Right renal pelvis (tissue), 4 donors: ENCODE measurements at places on chromosomes 16 and 17.

DNA sequence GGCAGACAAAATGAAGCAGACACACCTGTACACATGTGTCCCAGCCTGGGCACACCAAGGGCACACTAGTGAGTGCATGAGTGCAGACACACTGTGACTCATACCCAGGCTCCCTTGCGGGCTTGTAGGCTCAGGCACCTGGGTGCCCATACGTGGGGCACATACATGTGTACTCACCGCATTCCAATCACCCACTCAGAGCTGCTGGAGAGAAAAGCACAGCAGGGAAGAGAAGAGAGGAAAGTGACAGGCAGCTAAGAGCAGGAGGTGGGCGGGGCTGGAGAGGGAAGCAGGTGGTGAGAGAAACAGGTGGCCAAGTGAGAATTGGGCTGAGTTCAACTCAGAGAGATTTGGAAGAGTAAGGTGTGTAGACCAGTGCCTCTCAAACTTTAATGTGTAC is 54.0 kb downstream of the TMEM132E start:
- no peak for DNase-seq

- no peak for DNase-seq
Observed at GRCh38 chr16:55255733-55256282, 68.2 kb upstream of the IRX6 start.

DNA sequence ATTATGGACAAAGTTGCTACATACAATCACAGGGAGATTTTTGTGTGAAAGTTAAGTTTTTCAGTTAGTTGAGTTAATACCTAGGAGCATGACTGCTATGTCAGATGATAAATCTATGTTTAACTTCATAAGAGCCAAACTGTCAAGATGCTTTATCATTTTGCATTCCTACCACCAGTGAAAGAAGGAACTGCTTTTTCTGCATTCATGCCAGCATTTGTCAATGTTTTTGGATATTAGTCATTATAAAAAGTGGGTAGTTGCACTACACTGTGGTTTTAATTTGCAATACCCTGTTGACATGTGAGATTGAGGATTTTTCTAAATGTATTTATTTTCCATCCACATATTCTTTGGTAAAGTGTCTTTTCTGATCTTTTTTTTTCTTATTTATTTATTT is 434.0 kb upstream of the MON1B start:
- DNase-seq, result no peak

DNA sequence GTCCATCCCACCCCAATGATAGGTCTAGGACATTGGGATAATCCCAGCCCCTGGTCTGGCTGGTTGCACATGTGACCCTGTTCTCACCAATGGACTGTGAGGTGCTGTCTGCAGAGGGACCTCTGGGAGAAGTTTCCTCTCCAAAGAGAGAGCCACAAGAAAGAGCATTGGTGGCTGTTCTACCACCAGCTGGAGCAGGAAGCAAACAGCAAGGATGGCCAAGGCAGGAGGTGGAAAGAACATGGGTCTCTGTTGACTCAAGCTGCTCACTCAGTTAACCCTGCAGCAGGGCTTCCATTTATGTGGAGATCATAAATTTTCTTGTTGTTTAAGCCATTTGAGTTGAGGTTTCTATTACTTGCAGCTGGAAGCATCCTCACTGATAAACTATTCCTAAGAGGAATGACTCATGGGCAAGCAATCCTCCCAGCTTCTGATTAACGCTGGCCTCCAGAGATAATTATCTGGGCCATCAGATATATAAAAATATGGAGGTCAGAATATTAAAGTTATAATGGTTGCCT is 52.6 kb downstream of the CYB5B start:
- no peak for DNase-seq

GRCh38 chr16:47463771-47464624 is 2.9 kb downstream of the PHKB start:
- no peak for DNase-seq

- DNase-seq, result peak; percentile 53
Observed at GRCh38 chr17:80795754-80796153, 195.9 kb upstream of the CHMP6 start.

GRCh38 chr17:72167593-72167992 is 46.8 kb downstream of the SOX9 start:
- no peak for DNase-seq

DNA sequence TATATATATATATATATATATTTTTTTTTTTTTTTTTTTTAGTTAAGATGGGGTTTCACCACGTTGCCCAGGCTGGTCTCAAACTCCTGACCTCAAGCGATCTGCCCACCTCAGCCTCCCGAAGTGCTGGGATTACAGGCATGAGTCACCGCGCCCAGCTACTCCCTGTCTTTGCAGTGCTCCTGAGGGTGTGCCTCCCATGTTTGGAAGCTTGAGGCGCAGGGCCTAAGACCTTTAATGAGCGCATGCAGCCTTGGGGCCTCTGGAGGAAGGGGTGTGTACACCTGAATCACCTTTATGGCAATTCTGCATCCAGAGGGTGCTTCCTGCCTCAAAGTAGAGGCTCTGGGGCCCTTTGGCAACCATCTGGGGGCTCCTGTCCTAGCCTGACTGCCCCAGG is 219.4 kb upstream of the CIBAR2 start:
- no peak for DNase-seq

DNA sequence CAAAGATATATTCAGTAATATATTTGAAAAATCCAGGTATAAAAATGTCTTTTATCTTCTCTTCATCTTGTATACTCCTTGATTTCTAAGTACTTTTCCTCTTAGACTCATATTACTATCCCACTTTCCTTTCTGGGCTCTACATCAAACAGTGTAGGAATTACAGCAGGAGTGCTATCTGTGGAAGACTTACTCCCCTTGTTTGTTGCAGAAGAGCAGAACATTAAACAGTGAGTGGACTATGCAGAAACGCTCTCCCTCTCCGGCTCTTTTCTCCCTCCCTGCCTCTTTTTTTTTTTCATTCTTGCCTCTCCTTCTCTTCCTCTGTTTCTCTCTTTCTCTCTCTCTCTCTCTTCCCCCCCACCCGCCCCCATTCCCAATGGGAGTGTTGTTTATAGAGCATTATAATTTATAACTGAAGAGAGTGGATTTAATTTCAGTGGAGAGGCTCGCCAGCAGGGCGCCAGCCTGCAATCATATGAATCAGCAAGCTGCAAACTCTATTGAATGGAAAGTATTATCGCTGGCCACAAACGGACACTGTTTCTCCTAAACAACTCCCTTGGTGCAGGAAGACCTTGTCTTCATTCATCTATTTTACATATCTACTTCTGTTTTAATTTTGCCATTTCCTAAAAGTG is 242.3 kb upstream of the TBX2 start:
- DNase-seq, result no peak

DNA sequence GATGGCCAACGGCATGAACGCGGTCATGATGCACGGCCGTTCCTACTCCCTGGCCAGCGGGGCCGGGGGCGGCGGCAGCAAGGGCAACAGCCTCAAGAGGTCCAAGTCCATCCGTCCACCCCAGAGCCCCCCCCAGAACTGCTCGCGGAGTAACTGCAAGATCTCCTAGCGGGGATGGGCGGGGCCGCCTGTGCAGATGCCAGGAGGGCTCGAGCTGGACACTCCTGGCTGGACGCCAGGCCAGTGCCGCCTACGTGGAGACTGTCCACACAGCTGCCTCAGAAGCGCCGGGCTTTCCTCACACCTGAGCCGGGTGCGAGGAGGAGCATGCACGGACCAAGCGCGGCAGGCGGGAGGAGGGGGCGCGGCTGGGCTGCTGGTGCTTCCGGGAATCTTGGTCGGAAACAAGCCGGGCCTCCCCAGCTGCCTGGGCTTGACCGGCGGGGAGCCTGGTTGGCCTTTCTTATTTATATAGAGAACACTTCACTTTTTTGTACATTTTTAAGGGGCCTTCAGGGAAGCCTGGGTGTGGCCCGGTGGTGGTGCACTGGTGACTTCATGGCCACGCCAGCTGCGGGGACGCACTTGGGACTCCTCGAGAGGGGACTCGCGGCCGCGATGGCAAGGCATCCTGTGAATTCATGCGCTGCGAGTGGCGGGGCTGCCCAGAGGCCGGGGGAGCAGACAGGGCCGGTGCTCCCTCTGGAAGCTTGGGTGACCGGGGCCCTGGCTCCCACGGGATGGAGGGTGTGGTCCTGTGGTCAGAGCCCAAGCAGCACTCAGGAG is 3.1 kb upstream of the WFIKKN1 start:
- no peak for DNase-seq

DNA sequence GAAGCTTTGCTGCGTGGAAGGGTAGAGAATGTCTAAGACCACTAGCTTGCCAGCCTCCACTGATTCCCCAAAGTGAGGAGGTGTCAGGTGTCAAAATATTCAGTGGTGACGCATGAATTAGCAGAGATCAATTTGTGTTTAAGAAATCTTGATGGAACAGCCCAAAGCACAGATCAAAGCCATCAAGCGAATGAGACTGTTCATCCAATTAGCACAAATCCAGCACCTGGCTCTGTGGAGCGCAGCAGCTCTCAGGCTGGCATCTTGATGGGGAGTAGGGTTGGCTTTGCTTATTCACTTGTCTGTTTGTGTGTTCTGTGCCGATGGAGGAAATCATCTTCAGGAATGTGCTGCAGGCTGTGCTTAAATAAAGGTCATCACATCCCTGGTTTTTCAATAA is 456.8 kb upstream of the CCL2 start:
- DNase-seq, result no peak

DNA sequence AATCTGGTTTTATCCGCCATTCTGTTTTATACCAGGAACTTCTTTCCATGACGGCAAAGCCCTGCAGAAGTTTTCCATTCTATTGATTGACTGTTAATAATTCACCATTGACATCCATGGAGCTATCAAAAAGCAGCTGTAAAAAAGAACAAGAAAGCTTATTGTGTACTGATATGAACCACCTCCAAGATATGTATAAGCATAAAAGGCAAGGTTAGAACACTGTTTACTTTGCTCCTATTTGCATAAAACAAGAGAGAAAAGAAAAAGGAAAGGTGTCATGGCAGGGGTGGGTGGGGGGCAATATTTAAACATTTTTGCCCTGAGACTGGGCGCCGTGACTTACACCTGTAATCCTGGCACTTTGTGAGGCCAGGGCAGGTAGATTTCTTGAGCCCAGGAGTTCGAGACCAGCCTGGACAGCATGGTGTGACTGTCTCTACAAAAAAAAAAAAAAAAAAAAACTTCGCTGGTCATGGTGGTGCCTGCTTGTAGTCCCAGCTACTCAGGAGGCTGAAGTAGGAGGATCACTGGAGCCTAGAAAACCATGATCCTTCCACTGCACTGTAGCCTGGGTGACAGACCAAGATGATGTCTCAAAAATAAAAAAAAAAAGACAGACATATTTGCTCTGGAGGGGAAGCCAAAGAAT is 52.5 kb downstream of the TMEM114 start:
- DNase-seq, result no peak

- DNase-seq, result no peak
Observed at GRCh38 chr17:61766520-61766919, 96.8 kb downstream of the BRIP1 start.

DNA sequence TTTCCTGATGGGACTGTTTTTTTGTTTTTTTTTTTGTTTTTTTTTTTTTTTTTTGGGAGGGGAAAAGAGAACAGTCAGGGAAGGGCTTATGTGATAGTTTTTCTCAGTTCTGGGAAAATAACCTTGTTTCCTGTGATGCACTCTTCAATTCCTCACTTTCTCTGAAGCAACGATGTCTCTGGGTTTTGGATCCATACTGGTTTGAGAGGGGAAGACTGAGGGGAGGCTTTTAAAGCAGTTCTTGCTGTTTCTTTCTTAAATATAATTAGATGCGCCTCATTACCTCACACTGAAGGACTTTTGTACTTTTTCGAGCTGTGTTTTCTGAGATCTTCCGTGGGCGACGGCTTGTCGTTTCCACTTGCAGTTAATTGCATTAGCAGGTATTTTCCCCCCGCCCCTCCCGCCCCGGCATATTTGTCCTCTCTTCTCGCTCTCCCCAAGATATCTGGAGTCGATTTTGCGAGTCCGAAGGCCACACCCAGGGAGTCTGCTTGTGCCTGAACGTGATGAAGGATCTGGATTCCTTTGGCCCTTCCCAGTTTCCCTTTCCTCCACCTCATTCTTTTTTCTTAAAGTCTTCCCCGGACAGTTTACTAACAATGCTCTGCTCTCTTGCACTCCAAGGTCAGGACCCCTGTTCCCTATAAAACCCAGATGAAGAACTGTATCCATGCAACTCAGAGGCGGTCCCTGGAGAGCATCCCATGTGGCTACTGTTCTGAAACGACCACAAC is 125.2 kb upstream of the ZFHX3 start:
- DNase-seq, result no peak

GRCh38 chr16:64416216-64417005 is 705.5 kb downstream of the CDH11 start:
- DNase-seq, result no peak

DNA sequence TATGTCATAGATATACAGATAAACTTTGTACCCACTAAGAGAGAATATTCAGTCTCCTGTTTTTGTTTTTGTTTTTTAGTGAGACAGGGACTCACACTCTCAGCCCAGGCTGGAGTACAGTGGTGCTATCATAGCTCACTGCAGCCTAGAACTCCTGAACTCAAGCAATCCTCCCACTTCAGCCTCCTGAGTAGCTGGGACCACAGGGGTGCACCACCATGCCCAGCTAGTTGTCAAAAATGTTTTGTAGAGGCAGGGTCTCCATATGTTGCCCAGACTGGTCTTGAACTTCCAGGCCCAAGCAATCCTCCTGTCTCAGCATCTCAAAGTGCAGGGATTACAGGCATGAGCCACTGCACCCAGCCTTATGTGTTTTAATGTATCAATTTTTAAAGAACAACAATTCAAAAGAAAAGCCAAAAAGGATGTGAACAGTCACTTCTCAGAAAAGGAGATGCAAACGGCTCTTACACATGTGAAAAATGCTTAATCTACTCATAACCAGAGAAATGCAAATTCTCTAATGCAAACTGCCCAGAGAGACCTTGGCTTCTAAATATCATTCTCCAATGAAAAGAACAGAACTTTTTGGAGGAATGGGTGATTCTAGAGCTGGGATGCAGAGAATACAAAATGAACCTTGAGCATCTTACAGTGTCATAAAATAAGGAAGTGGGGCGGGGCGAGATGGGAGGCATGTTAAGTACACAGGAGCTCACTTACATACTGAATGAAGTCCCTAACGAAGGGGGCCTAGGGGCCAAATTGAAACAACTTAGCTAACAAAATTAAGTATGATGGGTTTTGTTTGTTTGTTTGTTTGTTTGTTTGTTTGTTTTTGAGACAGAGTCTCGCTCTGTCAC is 7.3 kb upstream of the CMTM3 start:
- no peak for DNase-seq

DNA sequence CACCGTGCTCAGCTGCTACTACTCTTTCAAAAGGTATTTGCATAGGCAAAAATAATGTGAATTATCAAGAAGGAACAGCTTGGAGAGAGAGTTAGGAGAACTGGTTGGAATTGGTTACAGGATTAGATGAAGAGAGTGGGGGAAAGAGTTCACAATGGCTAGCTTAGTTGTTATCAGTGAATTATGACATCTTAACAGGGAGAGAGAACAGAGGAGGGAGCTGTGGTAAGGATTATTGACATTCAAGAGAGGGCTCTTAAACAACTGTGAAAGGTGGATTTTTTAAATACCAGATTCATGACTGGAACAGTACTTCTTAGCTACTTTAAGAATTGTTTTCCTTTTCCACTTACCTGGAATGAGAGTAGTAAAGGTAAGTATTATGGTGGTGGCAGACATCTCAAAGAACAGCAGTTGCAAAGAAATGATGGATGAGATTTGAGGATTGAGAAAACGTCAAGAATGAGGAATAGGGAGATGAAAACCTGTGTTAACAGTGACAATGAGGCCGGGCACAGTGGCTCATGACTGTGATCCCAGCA is 43.9 kb upstream of the SLC5A11 start:
- no peak for DNase-seq
